CD4-positive, alpha-beta T cell treated with Interleukin-4 for 4 hours (primary cell): ENCODE measurements at places on chromosomes 5 and 9.

DNA sequence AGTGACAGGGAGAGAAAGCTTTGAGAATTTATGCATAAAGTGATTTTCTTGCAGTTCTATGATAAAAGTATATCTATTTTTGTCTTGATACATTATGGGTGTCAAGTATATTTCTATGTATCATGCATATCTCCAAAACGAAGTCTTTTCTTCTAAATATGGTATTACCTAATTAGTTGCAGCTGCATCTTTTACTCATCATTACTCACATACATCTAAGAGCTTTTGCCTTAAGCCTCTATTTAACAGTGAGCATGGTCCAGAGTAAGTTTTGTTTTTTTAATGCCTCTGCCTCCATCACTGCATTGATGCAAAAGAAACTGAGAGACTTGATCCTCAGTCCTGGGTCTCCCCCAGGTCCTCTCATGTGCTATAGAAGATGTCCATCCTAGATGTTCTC lies 40.0 kb upstream of the SMC5 start:
- DNase-seq, result no peak

DNA sequence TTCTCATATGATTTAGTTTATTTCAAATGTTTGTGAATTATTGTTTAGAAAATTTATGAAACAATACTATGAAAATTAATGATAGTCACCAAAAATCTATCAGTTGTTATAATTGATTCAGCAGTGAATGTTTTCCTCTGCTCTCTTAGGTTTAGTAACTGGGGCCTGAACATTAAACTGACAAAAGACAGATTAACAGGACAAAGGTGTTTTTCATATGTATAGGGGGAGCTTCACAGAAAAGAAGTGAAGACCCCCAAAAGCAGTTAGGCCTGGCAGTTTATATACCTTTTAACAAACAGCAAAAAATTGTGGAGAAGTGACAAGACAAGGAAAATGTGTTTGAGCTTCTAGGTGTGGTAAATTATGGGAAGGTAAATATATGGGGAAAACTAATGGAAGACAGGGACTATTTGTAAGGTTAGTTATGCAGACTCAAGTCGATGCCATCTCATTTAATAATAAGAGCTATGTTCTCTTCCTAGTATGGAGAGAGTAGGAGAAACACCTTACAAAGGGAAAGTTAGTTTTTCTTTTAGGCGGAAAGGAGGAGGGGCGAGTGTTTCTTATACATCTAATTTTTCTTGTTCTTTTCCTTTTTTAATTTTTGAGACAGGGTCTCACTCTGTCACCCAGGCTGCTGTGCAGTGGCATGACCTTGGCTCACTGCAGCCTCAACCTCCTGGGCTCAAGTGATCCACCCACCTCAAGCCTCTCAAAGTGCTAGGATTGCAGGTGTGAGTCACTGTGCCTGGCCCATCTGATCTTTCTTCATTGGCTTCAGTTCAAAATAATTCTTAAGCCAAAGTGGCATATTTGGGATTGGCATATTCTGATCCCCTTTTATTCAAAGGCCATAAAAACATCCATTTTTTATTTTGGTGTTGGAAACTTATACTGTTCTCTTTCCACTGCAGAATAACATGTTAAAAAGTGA lies 77.8 kb downstream of the C9orf153 start:
- no peak for DNase-seq

- no peak for DNase-seq
These were observed 614.5 kb downstream of the EFNA5 start for GRCh38 chr5:107056278-107056677.

DNA sequence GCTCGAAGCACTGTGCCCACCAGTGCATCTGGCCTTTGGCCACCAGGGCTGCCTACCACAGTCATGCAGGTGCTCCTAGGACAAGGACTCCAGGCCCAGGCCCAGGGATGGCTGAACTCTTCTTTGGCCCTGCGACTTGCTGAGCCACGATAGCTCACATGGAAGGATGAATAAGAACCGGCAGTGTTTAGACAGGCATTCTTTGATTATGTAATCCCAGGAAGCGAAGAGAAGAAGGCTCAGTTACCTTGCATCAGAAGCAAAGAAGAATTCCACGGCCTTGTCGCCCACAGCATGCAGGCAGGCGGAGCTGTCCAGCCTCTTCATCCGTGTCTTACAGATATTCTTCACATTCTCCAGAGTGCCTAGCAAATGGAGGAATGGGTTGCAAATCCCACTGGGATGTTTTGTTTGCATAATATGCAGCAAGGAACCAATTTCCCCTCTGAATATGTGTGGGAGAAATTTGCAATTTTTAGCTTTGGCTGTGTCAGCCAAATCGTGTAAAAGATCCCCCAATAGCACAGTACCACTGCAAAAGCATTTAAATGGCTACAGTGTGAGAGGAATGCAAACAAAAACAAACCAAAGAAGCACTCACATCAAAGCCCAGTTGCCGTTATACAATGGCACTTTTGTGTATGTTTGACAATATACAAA lies 29.1 kb downstream of the GFPT2 start:
- no peak for DNase-seq

DNA sequence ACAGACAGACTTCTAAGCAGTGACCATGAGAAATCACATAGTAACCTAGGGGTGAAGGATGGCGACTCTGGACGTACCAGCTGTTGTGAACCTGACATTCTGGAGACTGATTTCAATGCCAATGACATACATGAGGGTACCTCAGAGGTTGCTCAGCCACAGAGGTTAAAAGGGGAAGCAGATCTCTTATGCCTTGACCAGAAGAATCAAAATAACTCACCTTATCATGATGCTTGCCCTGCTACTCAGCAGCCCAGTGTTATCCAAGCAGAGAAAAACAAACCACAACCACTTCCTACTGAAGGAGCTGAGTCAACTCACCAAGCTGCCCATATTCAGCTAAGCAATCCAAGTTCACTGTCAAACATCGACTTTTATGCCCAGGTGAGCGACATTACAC lies 38.0 kb upstream of the CCDC152 start:
- DNase-seq, result peak; percentile 30

DNA sequence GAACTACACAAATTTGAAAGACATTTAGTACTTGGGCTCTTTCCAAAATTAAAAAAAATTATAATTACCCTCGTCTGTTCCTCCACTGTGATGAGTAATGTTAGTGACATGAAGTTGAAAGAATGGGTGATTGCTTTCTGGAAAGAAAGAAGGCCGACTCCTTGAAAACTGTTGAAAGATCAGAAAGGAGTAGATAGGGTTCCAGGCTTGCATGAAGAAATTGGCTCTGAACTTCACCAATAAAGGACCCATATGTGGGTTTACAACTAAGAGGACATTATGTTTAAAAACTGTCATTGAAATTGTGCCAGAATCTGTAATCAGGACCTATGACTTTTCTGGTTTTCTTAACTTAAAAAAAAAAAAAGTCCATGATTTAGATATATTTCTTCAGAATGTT lies 20.7 kb upstream of the MOCS2 start:
- no peak for DNase-seq

DNA sequence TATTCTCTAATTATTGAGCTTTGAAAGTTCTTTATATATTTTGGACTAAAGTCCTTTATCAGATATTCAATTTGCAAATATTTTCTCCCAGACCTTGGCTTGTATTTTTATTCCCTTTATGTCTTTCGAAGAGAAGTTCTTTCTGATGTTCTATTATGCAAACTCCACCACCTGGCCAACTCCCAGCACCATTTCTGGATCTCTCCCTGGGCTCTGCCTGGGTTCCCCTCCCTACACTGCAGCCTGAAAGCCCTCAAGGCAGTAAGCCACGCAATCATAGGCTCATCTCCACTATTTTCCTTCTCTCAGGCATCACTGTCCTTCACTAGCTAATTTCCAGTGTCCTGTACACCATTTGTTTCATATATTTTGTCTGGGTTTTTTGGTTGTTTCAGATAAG lies 76.1 kb downstream of the GRAMD2B start:
- DNase-seq, result no peak

DNA sequence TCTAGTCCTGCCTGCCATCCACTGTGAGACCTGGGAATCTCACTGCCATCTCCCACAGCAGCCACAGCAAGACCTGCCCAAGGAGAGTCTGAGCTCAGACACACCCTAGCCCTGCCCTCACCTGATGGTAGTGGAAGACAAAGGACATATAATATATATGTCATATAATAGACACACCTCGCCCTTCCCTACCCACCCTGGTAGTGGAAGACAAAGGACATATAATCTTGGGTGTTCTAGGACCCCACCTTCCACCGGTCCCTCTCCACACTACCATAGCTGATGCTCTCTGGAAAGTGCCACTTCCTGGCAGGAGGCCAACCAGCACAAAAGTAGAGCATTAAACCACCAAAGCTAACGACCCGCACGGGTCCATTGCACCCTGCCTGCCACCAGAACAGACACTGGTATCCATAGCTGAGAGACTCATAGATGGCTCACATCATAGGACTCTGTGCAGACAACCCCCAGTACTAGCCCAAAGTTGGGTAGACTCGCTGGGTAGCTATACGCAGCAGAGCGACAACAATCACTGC lies 545.6 kb downstream of the CAAP1 start:
- no peak for DNase-seq

GRCh38 chr9:99485459-99485858 lies 263.4 kb downstream of the SEC61B start:
- DNase-seq, result no peak

- peak; percentile 44 for DNase-seq
These were observed 4.1 kb downstream of the MRPS2 start for GRCh38 chr9:135504262-135505243.

GRCh38 chr9:79357616-79358015 lies 214.1 kb upstream of the TLE4 start:
- no peak for DNase-seq

DNA sequence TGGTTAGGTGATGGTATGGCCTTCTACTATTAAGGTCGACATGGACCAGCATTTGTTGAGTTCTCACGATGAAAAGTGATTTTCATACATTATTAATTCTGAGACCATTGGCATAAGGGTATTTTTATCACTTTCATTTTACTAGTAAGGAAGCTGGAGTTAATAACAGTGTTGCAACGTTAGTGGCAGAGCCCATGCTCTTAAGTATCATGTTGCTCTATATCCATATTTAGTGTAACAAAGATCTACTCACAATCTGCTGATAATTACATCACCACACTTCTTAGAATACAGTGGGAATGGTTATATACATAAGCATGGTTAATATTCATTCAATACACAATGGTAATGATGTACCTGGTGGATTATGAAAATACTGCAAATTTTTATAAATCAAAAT lies 81.9 kb downstream of the PRR16 start:
- DNase-seq, result no peak

- no peak for DNase-seq
These were observed 2.6 kb downstream of the OLFML2A start for GRCh38 chr9:124779368-124780059.

DNA sequence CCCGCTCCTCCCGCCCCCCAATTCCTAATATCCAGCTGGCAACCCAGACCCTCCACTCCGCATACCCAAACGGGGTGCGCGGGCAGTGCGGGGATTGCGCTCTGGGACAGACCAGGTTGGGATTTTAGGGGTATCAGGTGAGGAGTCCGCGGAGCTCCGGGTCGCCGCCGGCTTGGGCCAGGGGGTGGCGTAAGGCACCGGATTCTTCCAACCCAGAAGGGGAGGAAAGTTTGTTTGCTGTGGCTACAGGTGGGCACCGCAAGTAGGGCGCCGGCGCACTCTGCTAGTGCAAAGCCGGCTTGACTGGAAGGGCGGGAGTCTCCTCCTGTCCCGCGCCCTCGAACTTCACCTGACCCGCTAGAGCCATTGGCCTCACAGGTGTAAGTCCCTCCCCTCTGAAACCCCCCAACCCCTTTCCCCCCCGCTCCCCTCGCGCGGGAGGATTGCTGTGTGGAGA lies 709 bp downstream of the IQGAP2 start:
- DNase-seq, result peak; percentile 69

- no peak for DNase-seq
These were observed 1901.9 kb downstream of the MAT2B start for GRCh38 chr5:165407352-165407751.

DNA sequence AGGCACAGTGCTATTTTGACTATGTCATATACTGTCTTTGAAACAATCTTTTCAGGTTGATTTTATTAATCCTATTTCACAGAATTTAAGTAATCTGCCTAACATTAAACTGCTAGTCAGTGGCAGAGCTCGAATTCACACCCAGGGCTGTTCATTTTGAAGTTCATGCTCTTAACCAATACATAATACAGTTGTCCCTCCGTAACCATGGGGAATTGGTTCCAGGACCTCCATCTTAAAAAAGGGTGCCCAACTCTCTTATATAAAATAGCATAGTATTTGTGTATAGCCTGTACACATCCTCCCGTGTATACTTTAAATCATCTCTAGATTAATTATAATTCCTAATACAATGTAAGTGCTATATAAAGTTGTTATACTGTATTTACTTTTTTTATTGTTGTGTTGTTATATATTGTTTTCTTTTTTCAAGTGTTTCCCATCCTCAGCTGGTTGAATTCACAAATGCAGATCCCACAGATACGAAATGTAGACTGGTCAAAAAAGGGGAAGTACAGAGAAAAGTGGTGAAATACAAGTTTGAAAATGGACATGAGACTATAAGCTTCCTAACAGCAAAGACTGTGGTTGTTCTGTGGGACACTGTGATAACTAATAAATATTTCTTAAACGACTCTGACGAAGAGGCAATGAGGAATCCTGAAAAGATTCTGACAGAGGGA lies 18.3 kb downstream of the RFX3 start:
- no peak for DNase-seq

GRCh38 chr5:123949807-123950340 lies 437.9 kb downstream of the CSNK1G3 start:
- DNase-seq, result no peak

- no peak for DNase-seq
These were observed 507.3 kb upstream of the TYRP1 start for GRCh38 chr9:12185856-12186255.

DNA sequence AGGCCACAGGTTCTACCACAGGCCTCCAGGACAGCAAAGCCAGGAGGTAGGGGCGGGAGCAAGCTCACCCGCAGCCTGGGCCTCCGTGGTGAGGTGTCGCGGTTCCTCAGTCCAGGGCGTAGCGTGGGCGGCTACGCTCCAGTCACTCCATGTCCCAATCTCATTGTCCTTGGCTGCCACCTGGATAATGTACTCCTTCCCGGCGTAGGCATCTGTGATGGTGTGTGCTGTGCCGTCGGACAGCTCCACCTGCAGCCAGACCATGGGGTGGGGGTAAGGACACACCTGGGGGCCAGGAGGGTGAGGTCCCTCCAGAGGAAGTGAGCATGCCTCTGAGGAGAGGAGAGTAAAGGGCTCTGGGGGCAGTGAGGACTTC lies 29.8 kb upstream of the ENHO start:
- no peak for DNase-seq

GRCh38 chr9:96523374-96523773 lies 73.4 kb downstream of the HABP4 start:
- DNase-seq, result no peak

GRCh38 chr9:130373679-130374325 lies 71.0 kb upstream of the ASS1 start:
- DNase-seq, result no peak
